ENCODE measurements at places on chromosomes 16 and 17. TPM values are rescaled to one million over a fixed set of nuclear protein-coding genes. Genes with fewer than 3 reads are reported as not detected.

The HCRT gene
- total RNA-seq, result not detected

The TMEM238L gene
- total RNA-seq, result not detected

The IRX6 gene
- not detected for total RNA-seq

The KRTAP2-3 gene
- not detected for total RNA-seq

The TBC1D3C gene
- total RNA-seq, result not detected

The CPNE7 gene
- total RNA-seq, result not detected

The IQCK gene
- total RNA-seq, result 17.5 TPM

The ZNHIT3 gene
- 27.1 TPM for total RNA-seq

The AOC3 gene
- 117 TPM for total RNA-seq

The CDH1 gene
- total RNA-seq, result 1.1 TPM

The KRTAP4-1 gene
- total RNA-seq, result not detected

The SOX8 gene
- 5.7 TPM for total RNA-seq

DNA sequence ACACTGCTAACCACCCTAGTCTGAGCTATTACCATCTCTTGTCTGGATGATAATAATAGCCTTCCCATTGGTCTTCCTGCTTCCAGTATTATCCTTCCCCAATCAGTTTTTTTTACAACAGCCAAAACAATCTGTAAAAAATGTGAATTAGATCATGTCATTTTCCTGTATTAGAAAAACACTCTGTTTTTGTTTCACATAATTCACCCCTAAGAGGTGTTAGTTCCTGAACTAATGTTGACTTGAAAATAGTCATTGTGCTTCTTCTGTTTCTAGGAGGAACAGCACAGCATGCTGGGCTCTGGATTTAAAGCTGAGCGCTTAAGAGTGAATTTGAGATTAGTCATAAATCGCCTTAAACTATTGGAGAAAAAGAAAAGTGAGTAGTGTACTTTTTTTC, 20.0 kb downstream of the IST1 start:
- H3K4me1 ChIP-seq, result peaks cover 30% of the 10 kb centered on the region
- no peak overlapping the region for H3K4me3 ChIP-seq
- DNase-seq, result no peak
- H3K27ac ChIP-seq, result no peak overlapping the region
- no peaks in the 10 kb centered on the region for H3K27me3 ChIP-seq
- H3K36me3 ChIP-seq, result peaks cover 32% of the 10 kb centered on the region

DNA sequence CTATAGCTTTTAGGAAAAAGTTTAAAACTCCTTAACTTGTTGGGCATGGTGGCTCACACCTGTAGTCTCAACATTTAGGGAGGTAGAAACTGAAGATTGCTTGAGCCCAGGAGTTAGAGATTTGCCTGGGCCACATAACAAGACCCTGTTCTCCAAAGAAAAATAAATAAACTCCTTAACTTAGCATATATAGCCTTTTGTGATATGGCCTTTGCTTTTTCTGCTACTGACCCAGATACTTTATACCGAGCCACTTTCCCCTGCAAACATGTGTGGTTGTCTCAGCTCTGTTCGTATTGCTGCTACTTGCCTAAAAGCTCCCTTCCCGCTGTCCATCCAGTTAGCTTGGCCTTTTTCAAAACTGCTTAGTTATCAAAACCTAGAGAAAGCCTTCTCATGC, 51.0 kb downstream of the GAN start:
- no peaks in the 10 kb centered on the region for H3K27me3 ChIP-seq
- H3K4me1 ChIP-seq, result no peaks in the 10 kb centered on the region
- no peak for DNase-seq
- peaks cover 15% of the 10 kb centered on the region for H3K36me3 ChIP-seq

- no peaks in the 10 kb centered on the region for H3K27me3 ChIP-seq
- no peak overlapping the region for H3K27ac ChIP-seq
- H3K36me3 ChIP-seq, result no peaks in the 10 kb centered on the region
- no peaks in the 10 kb centered on the region for H3K4me1 ChIP-seq
- no peak overlapping the region for H3K4me3 ChIP-seq
Measured at GRCh38 chr16:48852458-48852857, 242.5 kb upstream of the N4BP1 start.

- no peak for DNase-seq
- H3K4me3 ChIP-seq, result peak overlapping the region; percentile 62
- no peaks in the 10 kb centered on the region for H3K36me3 ChIP-seq
- H3K27me3 ChIP-seq, result no peaks in the 10 kb centered on the region
Measured at GRCh38 chr16:67155295-67156142, 4.2 kb downstream of the TRADD start.

DNA sequence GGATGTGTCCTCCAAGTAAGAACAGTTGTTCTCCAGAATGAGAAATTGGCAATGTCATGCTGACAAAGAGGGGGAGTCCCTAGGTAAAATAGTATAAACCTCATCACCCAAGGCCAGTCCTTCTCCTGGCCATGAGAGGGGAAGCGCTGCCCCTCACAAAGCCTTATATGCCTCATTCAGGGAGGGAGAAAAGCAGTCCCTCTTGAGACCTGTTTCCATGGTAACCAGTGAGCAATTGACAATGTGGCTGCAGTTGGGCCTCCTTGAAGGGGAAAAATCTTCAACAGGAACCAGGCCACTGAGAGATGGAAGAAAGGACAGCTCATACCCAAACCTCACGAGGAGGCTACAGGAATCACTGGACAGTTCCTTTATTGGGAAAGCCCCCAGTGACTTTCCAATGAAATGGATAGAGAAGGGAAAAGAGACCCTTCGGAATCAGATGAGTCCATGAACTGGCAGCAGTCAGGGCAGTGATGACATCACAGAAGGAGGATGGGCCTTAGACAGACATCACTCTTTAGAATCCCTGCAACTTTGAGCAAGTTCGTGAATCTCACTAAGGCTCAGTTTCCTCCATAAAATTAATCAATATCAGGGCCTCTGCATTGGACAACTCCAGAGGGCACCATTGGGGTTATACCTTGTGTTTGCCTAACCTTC, 275.7 kb downstream of the TOX3 start:
- H3K4me3 ChIP-seq, result no peak overlapping the region
- DNase-seq, result no peak
- H3K36me3 ChIP-seq, result no peaks in the 10 kb centered on the region
- no peak overlapping the region for H3K27ac ChIP-seq
- no peaks in the 10 kb centered on the region for H3K27me3 ChIP-seq

DNA sequence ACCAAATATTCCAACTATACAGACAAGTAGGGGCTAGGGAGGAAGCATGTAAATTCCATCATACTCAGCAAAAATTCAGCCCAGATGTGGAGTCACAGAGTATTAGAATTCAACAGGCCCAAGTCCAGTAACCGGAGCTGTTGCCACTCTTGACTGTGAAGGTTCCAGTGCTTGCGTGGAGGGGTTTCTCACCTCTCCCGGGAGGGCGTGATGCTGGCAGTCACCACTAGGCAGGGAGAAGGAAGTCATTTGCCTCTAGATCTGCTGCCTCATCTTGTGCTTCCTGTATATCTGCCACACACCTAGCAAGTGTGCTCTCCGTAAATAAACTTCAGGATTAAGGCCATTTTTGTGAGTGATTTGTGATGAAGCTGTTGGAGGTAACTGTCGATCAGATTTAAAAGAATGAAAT, 1.0 kb upstream of the CKLF start:
- H3K36me3 ChIP-seq, result no peaks in the 10 kb centered on the region
- DNase-seq, result no peak
- peak overlapping the region; percentile 88 for H3K27ac ChIP-seq
- peaks cover 66% of the 10 kb centered on the region for H3K4me1 ChIP-seq
- H3K27me3 ChIP-seq, result no peaks in the 10 kb centered on the region

DNA sequence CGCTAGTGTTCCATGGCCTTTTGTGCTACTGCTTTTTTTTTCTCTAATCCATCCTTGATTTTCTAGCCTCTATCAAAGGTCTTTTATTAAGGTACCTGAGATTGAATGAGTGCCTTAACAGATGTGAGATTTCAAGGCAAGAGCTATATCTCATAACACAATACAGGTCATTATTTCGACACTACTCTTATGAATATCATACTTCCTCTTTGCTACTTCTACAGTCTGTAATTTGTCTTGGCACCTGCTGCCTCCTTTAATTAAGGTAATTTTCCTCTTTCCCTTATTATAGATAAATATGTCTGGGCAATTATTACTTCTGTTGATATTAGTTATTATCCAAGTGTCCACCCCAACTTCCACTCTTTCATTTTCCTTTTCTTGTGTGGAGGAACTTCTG, 5.3 kb downstream of the KRT28 start:
- H3K27me3 ChIP-seq, result no peaks in the 10 kb centered on the region
- DNase-seq, result no peak
- H3K4me1 ChIP-seq, result no peaks in the 10 kb centered on the region
- H3K4me3 ChIP-seq, result no peak overlapping the region
- no peaks in the 10 kb centered on the region for H3K36me3 ChIP-seq

DNA sequence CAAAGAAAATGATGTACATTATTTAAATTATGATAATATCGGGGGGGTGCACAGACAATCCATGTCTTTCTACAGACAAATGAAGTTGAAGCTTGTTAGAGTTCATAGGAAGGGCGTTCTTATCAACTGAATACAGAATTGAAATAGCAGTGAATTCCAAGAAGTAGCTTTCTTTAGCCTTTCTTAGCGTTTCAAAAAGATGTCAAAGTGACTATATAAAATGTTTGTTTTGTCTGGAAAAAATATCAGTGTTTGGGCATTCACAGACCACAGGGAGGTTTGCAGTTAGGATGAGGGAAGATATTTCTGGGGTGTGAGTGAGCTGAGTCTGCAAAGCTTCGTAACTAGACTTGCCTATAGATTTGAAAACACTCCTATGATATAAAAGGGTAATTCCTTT, 55.0 kb downstream of the STX8 start:
- H3K27ac ChIP-seq, result no peak overlapping the region
- no peaks in the 10 kb centered on the region for H3K36me3 ChIP-seq
- DNase-seq, result no peak

- H3K36me3 ChIP-seq, result no peaks in the 10 kb centered on the region
- H3K27ac ChIP-seq, result no peak overlapping the region
- no peaks in the 10 kb centered on the region for H3K4me1 ChIP-seq
- H3K4me3 ChIP-seq, result no peak overlapping the region
Measured at GRCh38 chr16:359067-359763, 6.7 kb upstream of the AXIN1 start.

DNA sequence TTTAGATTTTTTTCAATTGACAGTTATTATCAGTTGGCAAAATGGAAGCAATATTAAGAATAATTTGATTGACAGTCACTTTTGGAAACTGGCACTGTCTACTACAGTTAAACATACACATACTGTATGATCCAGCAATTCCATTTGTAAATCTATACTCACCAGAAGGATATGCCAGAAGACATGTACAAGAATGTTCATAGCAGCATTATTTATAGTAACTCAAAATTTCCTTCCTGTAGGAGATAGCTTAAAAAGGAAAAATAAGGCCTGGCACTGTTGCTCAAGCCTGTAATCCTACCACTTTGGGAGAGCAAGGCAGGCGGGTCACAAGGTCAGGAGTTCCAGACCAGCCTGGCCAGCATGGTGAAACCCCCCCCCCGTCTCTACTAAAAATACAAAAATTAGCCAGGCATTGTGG, 89.3 kb downstream of the VMP1 start:
- no peak for DNase-seq
- no peaks in the 10 kb centered on the region for H3K27me3 ChIP-seq
- no peak overlapping the region for H3K4me3 ChIP-seq
- H3K36me3 ChIP-seq, result no peaks in the 10 kb centered on the region

DNA sequence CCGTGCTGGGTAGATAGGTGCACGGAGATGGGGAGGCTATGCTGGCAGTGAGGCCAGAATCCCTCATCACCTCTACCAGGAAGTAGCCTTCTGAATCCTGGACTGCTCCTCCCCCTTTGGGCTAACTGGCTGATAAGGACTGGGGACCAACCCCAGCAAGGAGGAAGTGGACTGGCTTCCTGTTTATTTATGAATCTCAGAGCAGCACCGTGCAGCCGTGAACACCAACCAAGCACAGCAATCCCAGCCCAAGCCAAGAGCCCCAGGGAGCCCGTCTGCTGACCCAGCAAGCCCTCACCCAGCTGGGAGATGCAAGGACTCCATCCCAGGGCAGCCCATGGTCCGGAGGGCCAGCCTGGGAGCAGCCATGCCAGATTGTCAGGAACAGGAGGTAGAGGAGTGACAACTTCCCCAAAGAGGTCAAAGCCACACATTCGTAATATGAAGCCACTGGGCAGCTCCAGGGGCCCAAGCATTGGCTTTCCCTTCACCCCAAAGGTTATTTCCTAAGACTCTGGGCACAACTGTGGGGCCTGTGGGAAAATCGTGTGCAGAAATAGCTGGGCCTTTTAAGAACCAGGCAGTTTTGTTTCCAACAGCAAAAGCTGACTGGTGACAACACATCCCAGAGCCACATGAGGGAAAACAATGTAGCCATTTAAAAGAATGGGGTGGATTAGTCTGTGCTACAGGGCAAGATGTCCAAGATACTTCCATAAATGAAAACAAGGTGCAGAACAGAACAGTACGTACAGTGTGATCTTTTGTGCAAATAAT, 23.9 kb downstream of the PHB1 start:
- no peaks in the 10 kb centered on the region for H3K36me3 ChIP-seq
- H3K4me1 ChIP-seq, result peaks cover 3% of the 10 kb centered on the region
- peak overlapping the region; percentile 39 for H3K4me3 ChIP-seq

DNA sequence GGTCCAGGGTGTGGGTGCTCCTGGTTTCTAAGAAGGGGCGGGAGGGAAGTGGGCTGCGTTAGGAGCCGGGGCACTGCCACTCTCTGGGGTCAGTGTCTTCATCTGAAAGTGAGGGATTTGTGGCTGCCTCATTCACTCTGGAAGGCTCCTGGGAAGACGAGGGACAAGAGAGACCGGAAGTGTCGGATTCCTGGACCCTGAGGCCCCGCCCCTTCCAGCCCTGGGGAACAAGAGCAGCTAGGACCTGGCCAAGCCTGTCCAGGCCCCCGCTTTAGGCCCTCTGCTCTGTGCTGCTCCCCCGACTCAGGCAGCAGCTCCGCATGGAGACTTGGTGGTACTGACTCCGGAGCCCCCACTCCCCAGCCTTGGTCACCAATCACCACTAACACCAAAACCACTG, 6.5 kb downstream of the LGALS3BP start:
- H3K27me3 ChIP-seq, result no peaks in the 10 kb centered on the region
- H3K4me1 ChIP-seq, result peaks cover 6% of the 10 kb centered on the region
- no peak overlapping the region for H3K27ac ChIP-seq
- DNase-seq, result no peak
- H3K36me3 ChIP-seq, result no peaks in the 10 kb centered on the region

DNA sequence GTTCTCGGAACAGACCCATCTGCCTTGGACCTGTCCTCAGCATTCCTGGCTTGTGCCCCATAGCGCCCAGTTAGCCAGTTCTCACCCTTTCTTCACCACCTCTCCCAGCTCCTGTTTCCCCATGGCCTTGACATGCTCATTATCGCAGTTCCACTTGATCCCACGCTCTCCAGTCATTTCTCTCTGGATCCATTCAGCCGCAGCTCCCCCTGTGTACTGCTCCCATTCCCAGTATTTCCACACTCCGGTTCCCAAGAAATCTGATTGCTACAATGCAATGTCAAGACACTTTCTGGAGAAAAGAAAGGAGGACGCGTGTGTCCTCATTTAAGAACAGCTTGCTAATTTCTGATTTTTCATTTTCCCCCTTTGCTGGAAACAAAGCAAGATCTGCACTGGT, 55.4 kb downstream of the TMEM186 start:
- no peak overlapping the region for H3K27ac ChIP-seq
- H3K4me1 ChIP-seq, result no peaks in the 10 kb centered on the region
- no peak overlapping the region for H3K4me3 ChIP-seq
- H3K27me3 ChIP-seq, result no peaks in the 10 kb centered on the region

All from thoracic aorta (tissue), 2 donors.